ENCODE measurements at places on chromosomes 5 and 9.

DNA sequence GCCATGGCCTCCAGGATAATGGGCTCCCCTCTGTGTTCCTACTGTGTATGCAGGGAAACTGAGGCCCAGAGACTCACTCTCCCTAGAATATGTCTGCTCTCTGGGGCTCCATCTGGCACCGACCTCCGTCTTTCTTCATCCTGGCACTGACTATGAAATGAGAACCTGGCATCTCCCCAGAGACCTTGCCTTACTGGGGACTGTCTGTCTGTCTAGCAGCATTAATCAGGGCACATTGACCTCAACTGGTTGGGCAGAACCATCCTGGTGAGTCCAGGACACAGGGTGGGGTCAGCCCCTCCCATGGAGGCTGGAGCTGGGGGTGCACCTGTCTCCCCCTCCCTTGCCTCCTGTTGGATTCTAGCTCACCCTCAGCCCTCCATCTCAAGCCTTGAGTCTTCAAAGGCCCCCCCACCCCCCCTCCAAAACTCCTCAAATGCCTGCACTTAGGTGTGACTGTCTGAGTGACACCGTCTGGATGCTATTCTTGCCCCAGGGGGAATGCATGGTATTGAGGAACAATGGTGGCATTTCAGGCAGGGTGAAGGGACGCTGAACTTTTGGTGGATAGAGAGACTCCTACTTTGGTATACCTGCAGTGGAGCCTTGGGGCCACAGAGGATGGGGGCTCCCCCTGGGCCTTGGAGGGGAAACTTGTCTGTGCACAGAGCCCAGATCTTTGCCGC, 12.8 kb upstream of the PITX1 start:
- DNase-seq: no peak

DNA sequence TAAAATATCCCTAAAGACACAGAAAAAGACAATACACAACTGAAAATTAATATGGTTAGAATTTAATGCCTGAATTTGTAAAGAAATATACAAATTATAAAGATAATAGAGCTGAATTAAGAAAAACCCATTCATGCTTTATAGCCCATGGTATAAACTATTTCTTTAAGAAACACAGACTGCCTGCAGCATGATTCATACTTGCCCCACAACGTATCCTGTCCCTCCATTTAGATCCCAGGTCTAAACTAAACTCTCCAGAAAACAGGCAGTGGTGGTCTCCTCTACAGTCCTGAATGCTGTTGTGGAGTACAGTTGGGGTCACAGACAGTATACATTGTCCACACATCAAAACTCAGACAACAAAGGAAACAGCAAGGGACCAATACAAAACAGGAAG, 24.8 kb downstream of the IL6ST start:
- DNase-seq: no peak

- no peak for DNase-seq
These were observed 810.5 kb downstream of the DNAH5 start for GRCh38 chr5:13133951-13134350.

- no peak for DNase-seq
These were observed 259.2 kb downstream of the ARRDC3 start for GRCh38 chr5:91123901-91124300.

DNA sequence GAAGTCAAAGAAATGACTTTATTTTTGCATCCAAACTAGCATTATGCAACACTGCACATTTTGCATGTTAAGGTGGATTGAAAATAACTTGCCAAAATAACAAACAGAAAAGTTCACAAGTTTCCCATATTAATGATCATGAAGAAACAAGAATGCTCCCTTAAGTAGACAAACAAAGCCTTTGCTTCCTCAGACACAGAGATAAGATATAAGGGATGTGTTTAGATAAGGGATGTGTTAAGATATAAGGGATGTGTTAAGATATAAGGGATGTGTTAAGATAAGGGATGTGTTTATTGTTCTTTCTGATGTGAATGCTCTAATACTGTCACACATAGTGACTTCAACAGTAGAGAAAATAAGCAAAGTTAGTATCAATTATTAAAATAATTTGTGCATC, 174.8 kb downstream of the GABRG2 start:
- no peak for DNase-seq

- no peak for DNase-seq
These were observed 35.3 kb upstream of the FLT4 start for GRCh38 chr5:180684623-180685161.

- no peak for DNase-seq
These were observed 3.0 kb upstream of the CRB2 start for GRCh38 chr9:123353041-123353440.

GRCh38 chr5:74562122-74562521, 78.4 kb downstream of the ENC1 start:
- DNase-seq: no peak

GRCh38 chr5:130282049-130282448, 377.8 kb downstream of the CHSY3 start:
- no peak for DNase-seq

DNA sequence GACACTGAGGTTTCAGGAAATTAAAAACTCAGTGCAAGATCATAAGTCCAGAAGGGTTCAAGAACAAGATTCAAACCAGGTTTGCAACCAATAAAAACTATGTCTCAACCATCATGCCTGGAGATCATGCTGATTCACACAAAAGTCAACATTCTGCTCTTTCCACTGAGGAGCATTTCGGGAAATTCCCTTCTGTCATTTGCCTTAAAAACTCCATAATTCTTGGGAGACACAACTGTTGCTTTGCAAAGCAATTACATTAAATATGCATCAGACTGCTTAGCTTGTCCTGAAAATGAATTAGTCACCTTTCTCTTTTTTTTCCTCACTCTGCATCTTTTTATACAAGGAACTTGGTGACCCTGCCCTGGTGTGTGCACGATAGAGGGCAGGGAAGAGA, 275.9 kb upstream of the ZNF462 start:
- DNase-seq: no peak

- no peak for DNase-seq
These were observed 206.4 kb upstream of the TRIM32 start for GRCh38 chr9:116480700-116481099.

DNA sequence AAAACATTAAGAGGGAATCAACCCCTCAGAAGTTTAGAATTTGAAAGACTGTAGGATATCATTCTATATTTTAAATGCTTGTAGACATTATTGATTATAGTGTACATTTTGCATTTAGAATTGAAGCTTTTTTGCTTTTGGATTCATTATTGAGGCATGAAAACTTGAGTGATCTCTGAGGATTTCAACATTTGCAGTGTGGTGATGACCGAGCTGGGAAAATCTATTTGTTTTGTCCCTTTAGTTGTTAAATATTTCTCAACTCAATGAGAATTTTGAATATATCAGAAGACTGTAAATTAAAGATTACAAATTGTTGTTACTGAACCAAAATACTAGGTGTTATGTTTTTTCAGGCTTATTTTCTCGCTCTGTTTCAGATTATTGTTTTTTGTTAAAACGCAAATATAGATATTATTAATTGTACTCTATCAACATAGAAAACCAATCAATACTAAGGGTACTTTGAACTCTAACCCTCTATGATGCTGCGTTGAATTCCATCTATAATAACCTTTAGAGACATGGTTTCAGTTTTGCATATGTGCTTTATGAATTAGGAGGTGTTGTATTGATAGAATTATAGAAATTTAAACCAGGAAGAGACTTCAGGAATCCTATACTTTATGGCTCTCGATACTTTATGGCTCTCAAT, 19.3 kb upstream of the DMRTA1 start:
- DNase-seq: no peak

DNA sequence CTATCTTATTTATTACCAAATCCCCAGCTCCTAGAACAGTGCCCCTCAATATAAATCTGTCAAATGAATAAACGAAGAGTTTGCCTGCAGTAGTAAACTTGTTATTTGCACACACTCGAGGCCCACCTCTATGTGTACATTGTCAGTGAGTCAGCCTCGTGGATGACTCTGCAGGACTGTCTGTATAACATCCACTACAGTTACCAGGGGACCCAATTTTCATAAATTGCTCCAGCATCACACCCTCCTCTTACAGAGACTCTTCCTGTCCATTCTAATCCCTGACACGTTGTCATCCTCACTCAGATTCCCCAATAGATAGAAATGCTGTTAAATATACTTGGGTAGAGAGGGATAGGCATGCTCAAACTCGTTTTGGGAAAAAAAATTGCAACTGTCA, 478.5 kb downstream of the RAB3C start:
- no peak for DNase-seq

DNA sequence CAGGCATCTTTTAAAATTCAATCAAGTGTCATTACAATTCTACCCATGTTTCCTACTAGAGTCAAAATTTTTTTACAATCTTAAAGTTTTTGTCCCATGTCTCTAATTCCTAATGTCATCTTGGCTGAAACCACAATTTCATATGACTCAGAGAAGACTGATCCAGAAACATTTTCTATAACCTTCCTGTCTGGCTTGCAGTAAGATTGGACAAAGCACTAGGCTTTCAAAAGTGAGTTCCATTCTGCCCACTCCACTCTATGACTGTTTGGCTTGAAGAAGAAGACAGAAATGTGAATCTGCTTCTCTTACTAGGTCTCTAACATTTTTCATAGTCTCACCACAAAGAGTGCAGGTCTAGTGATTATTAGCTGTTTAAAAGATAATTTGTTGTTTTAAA, 88.8 kb downstream of the NR3C1 start:
- no peak for DNase-seq

DNA sequence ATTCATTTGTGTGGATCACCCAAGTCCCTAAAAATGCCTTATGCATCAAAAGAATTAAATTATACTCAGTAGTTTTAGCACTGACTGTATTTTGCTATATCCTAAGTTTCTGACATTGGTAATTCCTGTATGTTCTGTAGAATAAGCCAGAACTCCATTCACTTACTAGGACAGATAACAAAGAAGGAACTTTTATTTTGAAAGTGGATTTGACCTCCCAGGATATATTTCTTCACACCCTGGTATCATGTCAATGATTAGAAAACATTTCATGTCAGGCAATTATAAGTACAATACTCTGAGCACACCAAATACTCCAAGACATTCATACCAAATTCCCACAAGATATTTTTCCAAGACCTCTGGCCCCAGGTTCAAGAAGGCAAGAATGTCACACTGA, 28.7 kb upstream of the MYOT start:
- DNase-seq: no peak

DNA sequence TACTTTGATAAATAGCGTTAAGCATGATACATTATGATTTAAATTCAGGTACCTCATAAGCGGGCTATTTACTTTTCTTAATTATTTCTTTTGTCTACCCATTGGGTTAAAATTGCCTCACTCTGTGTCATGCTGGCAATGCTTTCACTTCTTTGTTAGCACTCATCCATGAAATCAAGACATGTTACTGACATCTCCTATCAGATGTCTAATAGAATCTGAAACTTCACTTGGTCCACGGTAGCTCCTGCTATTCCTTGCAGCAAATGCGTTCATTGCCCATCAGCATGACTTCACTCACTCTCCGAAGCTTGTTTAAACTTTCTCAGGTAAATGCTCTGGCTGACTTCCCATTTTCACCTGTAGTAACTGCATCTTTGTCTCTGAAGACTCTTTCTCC, 193.5 kb upstream of the EDIL3 start:
- no peak for DNase-seq

GRCh38 chr9:95018099-95018936, 291.8 kb downstream of the AOPEP start:
- DNase-seq: no peak

- DNase-seq: no peak
These were observed 94.7 kb downstream of the FGF10 start for GRCh38 chr5:44294516-44294915.

DNA sequence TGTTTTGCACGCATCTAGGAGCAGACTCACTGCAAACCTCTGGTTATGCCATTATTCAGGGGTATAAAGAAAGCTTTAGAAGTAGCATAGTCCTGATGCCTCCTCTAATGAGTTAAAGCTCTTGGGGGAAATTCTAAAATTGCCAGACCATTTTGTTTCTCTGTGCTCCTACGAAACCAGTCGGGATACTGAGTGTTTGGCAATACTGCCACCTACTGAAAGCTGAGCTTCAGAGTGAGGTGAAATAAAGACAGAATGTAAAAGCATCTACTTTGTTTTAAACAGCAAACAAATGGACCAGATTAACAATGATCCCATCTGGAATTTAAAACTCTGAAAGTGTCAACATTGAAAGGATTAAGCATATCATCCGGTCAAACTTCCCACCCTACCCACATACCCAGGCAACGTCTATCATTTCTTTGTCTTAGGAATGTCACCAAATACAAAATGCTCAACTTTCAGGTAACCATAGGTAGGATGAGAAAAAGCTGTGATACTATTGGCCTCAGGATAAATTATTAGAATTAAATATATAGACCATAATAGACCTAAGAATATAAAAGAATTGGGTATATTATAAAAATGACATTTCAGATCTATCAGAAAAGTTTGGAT, 77.8 kb upstream of the SHISAL2B start:
- DNase-seq: no peak

DNA sequence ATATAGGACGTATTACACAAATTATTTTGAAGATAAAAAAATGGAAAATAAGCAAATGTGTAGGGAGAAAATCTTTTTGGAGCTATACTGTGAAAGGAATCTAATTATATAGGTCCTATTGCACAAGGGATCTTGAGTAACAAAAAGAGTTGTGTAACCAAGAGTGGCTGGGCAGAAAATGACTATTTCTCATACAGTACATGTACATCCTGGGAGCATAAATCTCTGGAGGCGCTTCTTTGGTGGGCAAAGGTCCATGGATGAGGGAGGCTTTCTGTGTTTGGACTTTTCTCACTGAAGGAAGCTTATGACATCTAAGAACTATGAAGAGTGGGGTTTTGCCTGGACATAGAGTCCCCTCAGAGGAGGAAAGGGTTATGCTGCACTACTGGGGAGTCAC, 29.8 kb downstream of the ANKS6 start:
- no peak for DNase-seq

DNA sequence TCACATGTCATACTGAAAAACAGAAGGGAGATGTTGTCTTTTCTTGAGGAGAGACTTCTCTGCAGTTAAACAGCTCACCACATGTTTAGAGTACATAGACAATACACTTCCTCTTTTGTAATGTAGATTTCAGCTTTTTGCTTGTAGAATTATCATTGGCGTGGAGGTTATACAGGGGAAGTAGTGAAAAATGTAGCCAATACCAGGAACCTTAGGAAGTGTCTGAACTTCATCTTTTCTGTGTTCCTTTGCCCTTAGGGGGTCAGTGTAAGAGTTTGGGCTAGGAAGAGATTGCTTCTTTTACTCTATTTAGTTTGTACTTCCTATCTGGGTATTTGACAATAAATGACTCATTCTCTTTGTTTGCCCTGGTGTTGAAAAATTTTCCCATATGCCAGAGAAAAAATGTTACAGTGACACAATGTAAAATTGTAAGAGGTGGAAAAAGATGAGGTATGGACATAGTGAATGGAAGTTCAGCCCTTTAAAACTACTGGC, 21.0 kb upstream of the CDKN2B start:
- no peak for DNase-seq

DNA sequence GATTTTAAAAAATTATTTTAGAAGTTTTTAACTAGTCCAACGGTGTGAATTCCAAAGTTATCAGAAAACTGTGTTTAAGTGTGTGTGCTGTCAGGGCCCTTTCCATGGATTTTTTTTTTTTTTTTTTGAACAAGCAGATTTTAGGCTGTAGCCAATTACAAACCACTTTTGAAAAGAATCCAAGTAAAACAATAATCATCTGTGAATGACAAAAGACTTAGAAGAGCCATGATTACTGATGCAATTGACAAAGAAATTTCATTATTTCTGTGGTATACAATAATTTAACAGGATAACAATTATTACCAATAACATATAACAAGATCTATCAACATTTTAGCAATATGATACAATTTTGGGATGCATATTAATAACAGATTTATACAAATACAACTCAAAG, 16.2 kb upstream of the PAIP1 start:
- no peak for DNase-seq

- DNase-seq: no peak
These were observed 28.8 kb downstream of the TCERG1 start for GRCh38 chr5:146475906-146476305.

All from amygdala (tissue), 56 donors.